ENCODE measurements at places on chromosomes 6 and 20. TPM values are rescaled to one million over a fixed set of nuclear protein-coding genes. Genes with fewer than 3 reads are reported as not detected.

EPPIN gene
- total RNA-seq = not detected

ELOVL2 gene
- 1.6 TPM for total RNA-seq

MOG gene
- not detected for total RNA-seq

R3HDML gene
- not detected for total RNA-seq

BTN1A1 gene
- not detected for total RNA-seq

MYCT1 gene
- total RNA-seq = under 0.01 TPM

LY6G5B gene
- total RNA-seq = 3.2 TPM

TMEM200A gene
- total RNA-seq = 47.7 TPM

LTB gene
- total RNA-seq = not detected

CALHM4 gene
- total RNA-seq = not detected

OTOR gene
- not detected for total RNA-seq

SYNDIG1 gene
- total RNA-seq = under 0.01 TPM

SH3BGRL2 gene
- 2.6 TPM for total RNA-seq

RNF217 gene
- total RNA-seq = 25.5 TPM

RAET1E gene
- total RNA-seq = under 0.01 TPM

CCHCR1 gene
- total RNA-seq = 14.7 TPM

EGFL8 gene
- total RNA-seq = 0.97 TPM

CD93 gene
- total RNA-seq = under 0.01 TPM

LYRM2 gene
- 24.2 TPM for total RNA-seq

IL17A gene
- not detected for total RNA-seq

POPDC3 gene
- total RNA-seq = 19.4 TPM

MAP7 gene
- total RNA-seq = 1.3 TPM

CCDC170 gene
- total RNA-seq = 3.9 TPM

RPS6KA2 gene
- 15.5 TPM for total RNA-seq

RSPH4A gene
- 0.32 TPM for total RNA-seq

TOX2 gene
- total RNA-seq = 0.43 TPM

COL9A3 gene
- total RNA-seq = under 0.01 TPM

TMC2 gene
- not detected for total RNA-seq

NFATC2 gene
- under 0.01 TPM for total RNA-seq

EYS gene
- under 0.01 TPM for total RNA-seq

TP53INP2 gene
- total RNA-seq = 4.2 TPM

EFCAB8 gene
- 0.32 TPM for total RNA-seq

F13A1 gene
- not detected for total RNA-seq

BNIP5 gene
- not detected for total RNA-seq

BIRC7 gene
- 0.32 TPM for total RNA-seq

MROH8 gene
- total RNA-seq = 2.6 TPM

OOEP gene
- total RNA-seq = under 0.01 TPM

SAPCD1 gene
- 1.3 TPM for total RNA-seq

MYB gene
- 0.43 TPM for total RNA-seq

HLA-DQA1 gene
- total RNA-seq = not detected

WFDC10B gene
- not detected for total RNA-seq

PPP1R3G gene
- total RNA-seq = 1.3 TPM

SIRPB2 gene
- not detected for total RNA-seq

PRR18 gene
- total RNA-seq = not detected

PLA2G7 gene
- total RNA-seq = not detected

ABCF1 gene
- total RNA-seq = 30.9 TPM

PAK5 gene
- total RNA-seq = not detected

CNKSR3 gene
- total RNA-seq = 4.7 TPM

PMEPA1 gene
- total RNA-seq = 0.86 TPM

Measured in fibroblast of villous mesenchyme (primary cell).